ENCODE measurements at places on chromosomes 2 and 18.
A peak's percentile ranks its signal among the peaks of the same experiment; 100 is the strongest.

DNA sequence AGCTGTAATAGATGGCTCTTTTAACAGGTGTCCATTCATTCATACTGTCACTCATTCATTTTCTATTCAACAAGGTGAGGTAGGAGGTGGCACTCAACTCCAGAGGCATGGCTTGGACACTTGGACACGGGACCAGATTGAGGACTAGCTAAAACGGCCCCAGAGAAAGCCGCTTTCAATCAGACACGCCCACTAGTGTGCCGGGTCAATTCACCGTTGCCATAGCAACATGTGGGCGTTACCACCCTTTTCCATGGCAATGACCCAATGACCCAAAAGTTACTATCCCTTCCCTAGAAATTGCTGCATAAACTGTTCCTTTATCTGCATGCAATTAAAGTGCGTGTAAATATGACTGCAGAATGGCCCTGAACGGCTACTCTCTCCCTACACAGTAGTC lies 49.2 kb upstream of the LGALSL start:
- DNase-seq = no peak

- DNase-seq = no peak
Measured at GRCh38 chr18:31576670-31577069, 15.0 kb upstream of the TTR start.

DNA sequence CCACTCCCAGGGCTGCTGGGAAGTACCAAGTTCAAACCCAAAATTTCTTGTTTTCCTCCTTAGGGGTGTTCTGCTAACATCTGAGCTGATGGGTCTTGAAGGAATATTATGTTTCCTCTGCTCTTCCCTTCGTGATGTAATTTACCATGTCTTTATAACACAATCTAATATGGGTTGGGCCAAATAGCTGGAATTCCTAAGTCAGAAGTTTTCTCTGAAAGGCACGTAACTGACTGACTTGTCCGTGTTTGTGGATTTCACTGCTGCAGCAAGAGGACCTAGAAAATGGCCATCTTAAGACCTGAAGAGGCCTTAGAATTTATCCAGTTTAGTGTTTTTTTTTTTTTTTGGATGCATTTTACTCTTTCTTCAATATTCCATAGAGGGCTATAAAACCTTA lies 256.7 kb downstream of the DCDC2C start:
- DNase-seq = peak; percentile 4

- DNase-seq = peak; percentile 20
Measured at GRCh38 chr2:158269143-158269542, 167.5 kb downstream of the UPP2 start.

All from foreskin keratinocyte (primary cell).